ENCODE measurements at places on chromosomes 5 and 9.

GRCh38 chr9:77680581-77680980 is 32.5 kb upstream of the GNA14 start:
- DNase-seq, result no peak

DNA sequence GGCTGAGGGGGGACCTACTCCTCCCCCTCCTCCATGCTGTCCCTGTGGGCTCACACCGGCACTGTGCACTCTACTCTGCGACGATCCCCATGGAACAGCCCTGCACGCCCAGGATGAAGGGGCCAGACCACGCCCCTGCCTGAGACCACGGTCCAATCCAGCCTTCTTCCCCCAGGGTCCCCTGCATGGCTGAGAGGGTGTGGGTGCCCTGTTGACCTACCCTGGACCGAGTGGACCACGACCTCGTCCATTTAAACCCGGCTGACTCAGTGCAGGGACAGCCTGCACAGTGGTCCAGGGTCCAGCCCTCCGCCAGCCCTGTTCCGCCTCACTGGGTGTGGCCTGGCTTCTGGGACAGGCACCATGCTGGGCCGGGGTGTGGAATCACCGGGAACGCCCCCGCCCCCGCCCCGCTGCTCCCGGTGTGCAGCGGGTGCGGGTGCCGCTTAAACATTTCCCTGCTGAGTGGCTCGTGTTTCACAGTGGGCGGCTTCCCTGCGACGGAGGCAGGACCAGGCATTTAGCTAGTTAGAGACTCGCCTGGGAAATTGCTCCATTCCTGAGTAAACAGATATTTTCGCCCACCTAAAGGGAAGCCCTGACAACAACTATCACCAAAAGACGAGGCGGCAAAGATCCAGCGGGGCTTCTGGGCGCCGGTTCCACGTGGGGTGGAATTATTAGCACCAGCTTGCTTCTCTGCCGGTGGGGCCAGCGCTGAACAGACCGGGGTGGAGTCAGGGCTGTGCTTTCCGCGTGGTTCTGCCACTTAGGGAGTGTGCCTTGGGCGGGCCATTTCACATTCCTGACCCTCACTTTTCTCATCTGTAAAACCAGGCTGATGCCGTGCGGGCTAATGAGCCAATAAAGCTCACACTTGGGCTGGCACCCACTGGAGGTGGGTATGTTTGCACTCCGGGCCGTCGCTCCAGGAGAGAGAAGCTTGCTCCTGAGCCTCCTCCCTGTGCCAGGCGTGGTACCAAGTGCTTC is 22.6 kb downstream of the DBH start:
- DNase-seq, result no peak

DNA sequence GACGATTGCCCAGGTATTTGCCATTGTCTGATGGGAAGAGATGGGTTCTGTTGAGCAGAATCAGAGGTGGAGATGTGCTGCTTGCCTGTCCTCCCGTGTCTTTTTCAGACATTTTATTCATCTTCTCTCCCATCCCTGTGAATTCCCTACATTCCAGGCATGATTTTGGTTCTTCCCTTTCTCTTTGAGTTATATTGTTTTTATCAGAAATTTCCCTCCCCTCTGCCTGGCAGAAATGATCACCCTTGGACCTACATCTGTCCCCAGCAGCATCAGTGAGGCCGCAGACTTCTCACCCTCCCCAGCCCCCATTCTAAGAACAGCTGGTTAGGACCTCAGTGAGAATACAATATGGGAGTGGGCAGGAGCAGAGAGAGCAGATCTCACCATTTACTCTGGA is 640.2 kb downstream of the CCDC171 start:
- no peak for DNase-seq

- no peak for DNase-seq
These were observed 63.6 kb upstream of the BOD1 start for GRCh38 chr5:173679909-173680630.

GRCh38 chr9:110261632-110262031 is 5.3 kb upstream of the TXN start:
- DNase-seq, result no peak

- peak; percentile 60 for DNase-seq
These were observed 38.6 kb upstream of the PITX1 start for GRCh38 chr5:135072387-135073281.

DNA sequence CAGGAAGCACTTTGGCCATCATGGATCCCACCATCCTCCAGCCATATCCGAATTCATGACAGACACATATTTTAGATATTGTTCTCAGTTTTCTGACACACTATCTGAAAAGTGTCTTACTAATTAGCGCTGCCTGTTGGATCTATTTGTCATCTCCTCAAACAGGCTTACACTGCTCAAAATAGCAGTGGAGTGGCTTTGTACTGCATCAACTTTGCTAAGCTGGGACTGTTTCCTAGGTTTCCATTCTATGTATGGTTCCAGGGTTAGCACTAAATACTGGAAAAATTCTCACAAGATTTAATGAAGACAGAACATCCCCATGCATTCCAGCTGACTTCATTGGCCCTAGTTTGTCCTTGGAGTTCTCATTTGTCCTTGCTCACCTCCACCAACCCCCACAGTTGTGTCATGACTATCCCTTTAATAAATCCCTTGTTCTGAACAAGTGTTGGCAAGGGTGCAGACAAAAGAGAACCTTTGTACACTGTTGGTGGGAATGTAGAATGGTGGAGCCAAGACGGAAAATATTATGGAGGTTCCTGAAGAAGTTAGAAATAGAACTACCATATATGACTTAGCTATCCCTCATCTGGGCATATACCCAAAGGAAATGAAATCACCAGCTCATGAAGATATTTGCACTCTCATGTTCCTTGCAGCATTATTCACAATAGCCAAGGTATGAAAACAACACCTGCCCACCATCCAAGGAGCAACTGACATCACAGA is 136.5 kb upstream of the RAI14 start:
- no peak for DNase-seq

GRCh38 chr9:68493958-68494577 is 46.6 kb downstream of the TMEM252 start:
- no peak for DNase-seq
